Right ventricle myocardium superior (tissue), 1 donor: ENCODE measurements at places on chromosomes 2 and 18. TPM values are rescaled to one million over a fixed set of nuclear protein-coding genes. Genes with fewer than 3 reads are reported as not detected.

DNA sequence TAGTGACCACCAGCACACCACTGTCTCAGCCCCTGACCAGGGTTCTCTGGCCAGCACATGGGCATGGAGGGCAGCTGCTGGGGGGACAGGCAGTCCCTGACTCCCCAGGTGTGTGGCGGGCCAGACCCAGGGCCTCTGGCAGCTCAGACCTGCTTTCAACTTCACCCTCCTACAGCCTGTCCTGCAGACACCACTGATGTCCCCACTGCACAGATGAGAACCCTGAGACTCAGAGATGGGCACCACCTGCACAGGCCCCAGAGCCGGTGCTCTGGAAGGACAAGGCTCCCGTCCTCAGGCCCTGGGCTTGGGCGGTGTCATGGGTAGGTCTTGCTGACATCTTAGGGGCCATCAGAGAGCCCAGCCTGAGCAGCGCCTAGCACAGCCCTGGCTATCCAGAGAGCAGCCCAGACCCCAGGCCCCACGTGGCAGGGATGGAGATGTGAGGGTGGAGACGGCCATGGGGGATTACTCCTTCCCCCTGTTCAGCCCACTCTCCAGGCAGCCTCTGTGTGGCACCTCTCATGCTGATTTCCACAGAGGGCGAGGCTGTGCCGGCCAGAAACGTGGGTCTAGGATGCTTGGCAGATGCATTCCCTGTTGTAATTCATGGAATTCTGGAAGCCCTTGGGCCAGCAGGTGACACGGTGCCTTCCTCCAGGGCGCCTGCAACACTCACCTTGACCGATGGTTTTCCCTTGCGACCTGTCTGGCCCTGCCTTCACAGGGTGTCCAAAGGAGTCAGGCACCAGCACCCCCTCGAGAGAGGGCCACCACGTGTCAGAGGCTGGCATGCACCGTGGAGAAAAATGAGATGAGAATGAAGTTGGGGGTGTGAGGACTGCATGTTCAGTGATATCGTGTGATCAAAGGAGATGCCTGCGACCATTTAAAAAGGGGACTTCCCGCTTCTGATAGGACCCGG, 61.2 kb upstream of the GLI2 start:
- DNase-seq: no peak

DNA sequence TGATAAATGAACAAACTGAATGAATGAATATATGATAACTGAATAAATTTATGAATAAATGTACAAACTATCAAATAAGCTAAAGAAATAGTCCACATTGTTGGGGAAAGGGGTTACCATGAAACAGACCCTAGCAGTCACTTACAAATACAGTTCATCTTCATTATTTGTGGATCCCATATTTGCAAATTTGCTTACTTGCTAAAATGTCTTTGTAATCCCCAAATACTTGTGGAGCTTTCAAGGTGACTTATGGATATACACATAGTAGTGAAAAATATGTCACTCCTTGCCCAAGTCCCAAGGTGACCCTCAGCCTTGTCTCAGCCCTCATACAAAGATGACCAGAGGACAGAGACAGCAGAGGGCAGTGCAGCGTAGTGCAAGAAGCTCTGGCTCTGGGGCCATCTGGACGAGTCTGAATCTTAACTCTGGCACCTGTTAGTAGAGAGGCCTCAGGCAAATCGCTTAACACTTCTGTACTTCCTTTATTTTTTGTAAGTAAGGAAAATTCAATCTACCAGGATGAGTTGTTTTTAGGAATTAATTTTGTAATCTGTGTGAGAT, 3.1 kb downstream of the PAIP2B start:
- DNase-seq: peak; percentile 70

Gene GPR35
- 2.0 TPM for total RNA-seq

DNA sequence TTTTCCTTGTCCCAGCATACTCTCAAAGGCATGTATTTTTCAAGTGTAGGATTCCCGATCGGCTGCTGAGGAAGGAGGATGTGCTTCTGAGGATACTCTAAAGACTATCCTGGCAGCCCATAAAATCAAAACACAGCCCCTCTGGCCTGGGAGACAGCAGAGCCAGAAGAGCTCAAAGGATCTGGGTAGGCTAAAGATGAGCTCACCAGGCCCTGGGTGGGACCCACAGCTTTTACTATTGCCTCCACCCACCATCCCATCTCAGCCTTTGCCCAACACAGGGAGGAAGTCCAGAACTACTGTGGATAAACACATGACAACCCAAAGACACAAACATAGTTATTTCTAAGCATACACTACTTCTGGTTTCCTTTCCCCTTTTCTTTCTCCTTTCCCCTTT, 79.1 kb upstream of the ZFP36L2 start:
- DNase-seq: peak; percentile 71

Gene MYCN
- total RNA-seq: 0.24 TPM

GRCh38 chr2:25363733-25364132, 22.0 kb upstream of the DNMT3A start:
- no peak for DNase-seq

DNA sequence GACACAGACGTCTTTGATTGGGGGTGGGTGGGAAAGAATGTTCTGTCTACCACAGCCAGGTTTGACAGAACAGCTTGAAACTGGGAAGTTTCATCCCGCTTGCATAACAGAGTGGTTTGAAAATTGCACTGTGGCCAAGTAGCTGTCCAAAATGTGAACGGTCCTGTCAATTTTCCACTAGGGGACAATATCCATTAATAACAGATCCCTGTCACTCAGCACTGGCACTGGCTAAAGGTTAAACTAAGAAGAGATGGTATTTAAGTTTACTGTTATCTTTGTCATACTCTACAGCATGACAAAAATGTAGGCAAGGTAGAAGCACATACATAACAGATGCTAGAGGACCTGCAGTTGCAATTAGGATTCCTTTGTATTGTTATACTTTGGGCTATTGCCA, 55.6 kb upstream of the ACMSD start:
- no peak for DNase-seq

GRCh38 chr2:79782576-79783452, 270.0 kb downstream of the CTNNA2 start:
- no peak for DNase-seq

GRCh38 chr2:238290091-238290509, 1.7 kb upstream of the PER2 start:
- no peak for DNase-seq
